ENCODE measurements at places on chromosomes 5 and 9.

DNA sequence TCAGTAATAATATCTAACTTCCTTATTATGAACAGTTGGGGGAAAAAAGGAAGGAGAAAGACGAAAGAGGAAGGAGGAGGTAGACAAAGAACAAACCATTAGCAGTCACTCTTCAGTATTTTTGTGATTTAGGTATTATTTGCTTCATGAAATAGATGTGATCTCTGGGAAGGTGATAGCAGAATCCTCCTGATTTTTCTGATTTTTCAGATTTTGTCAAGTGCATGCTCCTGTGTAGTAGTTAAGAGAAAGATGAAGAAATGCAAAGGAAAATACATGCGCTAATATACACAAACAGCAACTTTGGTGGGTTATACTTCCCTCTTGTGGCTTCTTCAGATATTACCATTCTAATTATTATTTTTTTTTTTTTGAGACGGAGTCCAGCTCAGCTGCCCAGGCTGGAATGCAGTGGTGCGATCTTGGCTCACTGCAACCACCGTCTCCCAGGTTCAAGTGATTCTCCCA is 31.6 kb downstream of the LMNB1 start:
- no peak for DNase-seq

GRCh38 chr5:139150367-139150999 is 47.7 kb downstream of the SIL1 start:
- no peak for DNase-seq

- no peak for DNase-seq
These were observed 80.6 kb downstream of the WNK2 start for GRCh38 chr9:93264338-93265125.

DNA sequence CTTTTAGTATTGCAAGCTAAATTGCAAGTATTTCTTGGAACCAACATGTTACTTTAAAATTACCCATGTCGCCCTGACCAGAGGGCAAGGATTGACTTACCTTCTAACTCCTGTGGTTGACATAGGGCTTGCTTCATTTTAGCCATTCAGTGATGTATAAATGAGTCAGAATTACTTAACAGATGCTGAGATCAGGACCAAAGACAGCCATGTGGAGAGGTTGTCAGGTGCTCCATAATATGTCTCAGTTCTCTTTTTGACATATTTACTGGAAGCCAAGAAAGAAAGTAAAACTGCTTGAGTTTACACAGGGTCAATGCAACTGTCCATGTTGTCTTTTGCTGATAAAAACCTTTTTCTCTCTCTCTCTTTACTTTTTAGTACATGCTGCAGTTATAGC is 33.2 kb downstream of the F2RL2 start:
- no peak for DNase-seq

GRCh38 chr5:37029436-37029835 is 152.9 kb downstream of the NIPBL start:
- DNase-seq, result no peak

GRCh38 chr5:158967541-158967940 is 132.2 kb downstream of the EBF1 start:
- DNase-seq, result no peak
